Stimulated activated CD4-positive, alpha-beta T cell treated with anti-CD3 and anti-CD28 coated beads, Interleukin-1b, Interleukin-23, amount 100 ng/mL, for 48 hours (primary cell): ENCODE measurements at places on chromosomes 12 and 14.

DNA sequence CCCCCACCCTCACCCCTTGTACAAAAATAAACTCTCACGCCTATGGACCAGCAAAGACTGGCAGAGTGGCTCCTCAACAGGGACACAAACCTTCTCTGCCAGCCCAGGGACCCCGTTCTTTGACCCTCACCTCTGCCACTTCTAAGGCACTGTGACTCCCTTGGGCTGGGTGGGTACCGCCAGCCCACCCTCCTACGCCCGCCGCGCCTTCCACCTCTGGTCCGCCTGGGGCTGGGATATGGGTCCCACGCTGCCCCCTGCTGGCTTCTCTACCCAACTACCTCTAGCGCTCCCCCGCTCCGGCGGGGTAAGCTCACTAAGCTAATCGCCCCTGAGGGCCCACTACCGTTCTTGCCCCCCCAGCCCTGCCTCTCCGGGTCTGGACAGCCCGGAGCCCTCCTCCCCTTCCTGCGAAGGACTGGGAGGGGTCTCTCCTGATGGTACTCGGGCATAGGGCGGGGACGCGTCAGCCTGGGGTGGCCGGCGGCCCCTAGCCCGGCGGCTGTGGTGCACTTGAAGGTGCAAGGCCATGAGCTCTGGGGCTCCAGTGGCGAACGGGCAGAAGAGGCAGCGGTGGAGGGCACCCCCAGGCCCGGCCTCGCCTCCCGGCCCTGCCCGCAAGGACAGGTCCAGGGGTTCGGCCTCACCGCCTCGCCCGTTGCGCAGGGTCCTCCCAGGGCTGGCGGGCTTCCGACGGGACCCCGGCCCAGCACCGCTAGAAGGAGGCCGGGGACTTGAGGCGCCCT, 8.1 kb downstream of the ZNF219 start:
- no peak for DNase-seq

- no peak for DNase-seq
These were observed 75.8 kb downstream of the KCNK10 start for GRCh38 chr14:88247228-88247627.

DNA sequence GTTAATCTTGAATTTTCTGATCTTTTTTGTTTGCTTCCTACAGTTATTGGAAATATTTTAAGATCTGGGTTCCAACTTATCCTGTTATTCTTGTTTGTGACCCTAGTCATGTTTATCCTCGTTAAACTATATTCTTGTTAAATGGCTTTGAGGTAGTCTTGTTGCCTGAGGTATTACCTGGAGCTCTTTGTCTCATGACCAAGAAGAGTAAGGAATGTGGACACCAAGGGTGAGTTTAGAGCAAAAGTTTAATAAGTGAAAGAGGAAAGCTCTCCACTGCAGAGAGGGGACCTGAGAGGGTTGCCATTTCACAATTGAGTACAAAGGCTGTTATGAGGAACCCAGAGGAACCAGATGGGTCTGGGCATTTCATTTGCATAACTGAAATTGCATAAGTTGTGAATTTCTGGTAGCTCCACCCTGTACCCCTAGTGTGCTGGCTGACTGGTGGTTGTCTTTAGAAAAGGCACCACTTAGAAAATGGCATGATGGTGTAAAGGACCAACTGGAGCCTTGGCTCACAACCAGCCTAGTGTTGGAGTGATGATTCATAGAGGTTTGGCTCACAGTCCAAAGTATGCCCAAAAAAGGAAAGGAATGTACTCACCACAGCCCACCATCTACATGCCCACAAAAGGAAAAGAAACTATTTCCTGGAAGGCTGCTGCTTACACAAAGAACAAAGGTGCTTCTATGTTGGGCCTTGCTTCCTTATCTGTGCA, 36.7 kb upstream of the RESF1 start:
- no peak for DNase-seq

DNA sequence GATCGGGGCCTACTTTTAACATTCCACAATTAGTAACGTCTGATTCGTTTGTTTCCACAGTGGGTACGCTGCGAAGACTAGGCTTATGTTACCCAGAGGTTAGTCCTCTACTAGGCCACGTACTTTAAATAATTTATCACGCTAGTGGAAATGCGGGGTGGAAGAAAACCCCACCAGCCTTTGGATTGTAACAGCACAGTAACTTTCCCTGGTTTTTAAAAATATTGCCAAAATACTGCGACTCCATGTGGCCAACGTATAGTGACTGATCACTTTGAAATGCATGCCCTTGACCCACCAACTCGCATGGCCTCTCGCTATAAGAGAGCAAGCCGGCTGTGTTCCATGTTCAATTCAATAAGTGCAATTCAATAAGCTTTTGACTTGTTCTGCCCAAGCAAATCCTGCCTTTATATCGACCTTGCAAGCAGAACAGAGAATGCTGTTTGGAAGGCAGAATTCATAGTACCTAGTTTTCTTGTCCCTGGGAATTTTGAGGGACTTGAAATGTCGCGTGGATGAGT, 882 bp upstream of the GTF2A1 start:
- DNase-seq, result no peak

GRCh38 chr14:57822081-57822480, 43.8 kb downstream of the SLC35F4 start:
- DNase-seq, result no peak

- DNase-seq, result no peak
These were observed 87.3 kb upstream of the LRIG3 start for GRCh38 chr12:59007620-59008019.

- DNase-seq, result peak; percentile 29
These were observed at the start of gene RNU6-7 for GRCh38 chr14:32201816-32202490. RNU6-7 (plus strand) TSS chr14:32202045.

- no peak for DNase-seq
These were observed 4.6 kb downstream of the SERPINA1 start for GRCh38 chr14:94383777-94384176.

GRCh38 chr12:111454716-111455447, 49.2 kb downstream of the SH2B3 start:
- no peak for DNase-seq

DNA sequence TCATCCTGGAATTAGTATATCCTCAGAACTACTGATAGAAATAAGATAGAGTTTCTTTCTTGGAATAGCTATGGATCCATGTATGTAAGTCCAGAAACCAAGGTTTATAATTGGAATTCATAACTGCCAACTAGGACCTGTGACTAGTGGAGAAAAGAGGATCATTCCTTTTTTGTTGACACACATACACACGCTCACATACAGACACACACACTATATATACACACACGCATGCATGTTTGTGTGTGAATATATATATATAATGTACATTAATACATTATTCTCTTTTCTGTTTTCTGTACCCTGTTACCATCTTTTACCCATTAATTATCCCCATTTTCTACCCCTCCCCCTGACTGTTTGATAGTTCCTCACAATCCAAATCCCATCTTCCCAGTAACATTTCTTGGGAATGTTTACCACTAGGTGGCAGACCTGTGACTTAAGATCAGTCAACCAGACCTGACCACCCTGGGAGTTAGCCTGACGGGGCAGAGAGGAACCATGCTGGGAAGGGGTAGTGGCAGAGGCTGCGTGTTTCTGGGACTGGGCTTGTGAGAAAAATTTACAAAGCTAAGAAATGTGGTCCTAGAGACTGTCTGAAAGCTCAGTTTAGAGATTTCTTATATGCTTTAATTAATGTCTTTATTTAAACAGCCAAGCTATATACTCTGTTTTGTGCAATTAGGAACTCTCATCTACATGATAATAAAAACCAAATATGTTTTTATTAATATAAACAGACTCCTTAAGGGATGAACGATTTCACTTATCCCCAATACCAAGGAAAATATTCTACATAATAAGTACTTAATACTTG, 308.0 kb downstream of the PPFIA2 start:
- DNase-seq, result no peak

- peak; percentile 86 for DNase-seq
These were observed 42.9 kb downstream of the WNK1 start for GRCh38 chr12:795305-795704.

DNA sequence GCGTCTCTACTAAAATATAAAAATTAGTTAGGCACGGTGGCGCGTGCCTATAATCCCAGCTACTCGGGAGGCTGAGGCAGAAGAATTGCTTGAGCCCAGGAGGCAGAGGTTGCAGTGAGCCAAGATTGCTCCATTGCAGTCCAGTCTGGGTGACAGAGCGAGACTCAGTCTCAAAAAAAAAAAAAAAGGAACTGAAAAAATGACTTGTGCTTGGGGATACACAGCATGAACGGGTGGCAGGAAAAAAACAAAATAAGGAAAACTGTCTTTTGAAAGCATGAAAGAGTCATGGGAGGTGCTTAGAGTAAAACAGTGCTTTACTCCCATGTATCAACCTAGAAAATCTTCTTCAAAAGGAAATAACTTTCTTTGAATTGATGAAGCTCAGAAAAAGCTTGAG, 80.8 kb downstream of the TMTC1 start:
- no peak for DNase-seq

DNA sequence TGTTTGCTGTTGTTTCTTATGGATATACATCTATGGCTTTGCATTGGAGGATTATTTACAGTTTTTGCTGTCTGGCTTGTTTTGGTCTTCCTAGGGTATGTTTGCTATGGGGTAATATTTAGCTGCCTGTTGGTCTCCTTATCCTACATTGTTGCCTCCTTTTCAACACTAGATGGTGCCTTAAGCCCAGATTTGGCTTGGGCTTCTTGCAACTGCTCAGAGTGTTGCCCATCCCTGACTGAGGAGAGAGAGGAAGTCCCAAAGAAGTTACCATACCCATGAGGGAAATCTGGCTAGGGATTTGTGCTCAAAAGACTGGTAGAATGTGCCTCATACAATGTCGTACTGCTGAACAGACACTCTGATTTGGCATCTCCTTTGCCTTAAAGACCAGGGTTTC, 94.6 kb upstream of the MUCL1 start:
- DNase-seq, result no peak

- no peak for DNase-seq
These were observed 25.4 kb downstream of the PLXNC1 start for GRCh38 chr12:94173660-94174265.

DNA sequence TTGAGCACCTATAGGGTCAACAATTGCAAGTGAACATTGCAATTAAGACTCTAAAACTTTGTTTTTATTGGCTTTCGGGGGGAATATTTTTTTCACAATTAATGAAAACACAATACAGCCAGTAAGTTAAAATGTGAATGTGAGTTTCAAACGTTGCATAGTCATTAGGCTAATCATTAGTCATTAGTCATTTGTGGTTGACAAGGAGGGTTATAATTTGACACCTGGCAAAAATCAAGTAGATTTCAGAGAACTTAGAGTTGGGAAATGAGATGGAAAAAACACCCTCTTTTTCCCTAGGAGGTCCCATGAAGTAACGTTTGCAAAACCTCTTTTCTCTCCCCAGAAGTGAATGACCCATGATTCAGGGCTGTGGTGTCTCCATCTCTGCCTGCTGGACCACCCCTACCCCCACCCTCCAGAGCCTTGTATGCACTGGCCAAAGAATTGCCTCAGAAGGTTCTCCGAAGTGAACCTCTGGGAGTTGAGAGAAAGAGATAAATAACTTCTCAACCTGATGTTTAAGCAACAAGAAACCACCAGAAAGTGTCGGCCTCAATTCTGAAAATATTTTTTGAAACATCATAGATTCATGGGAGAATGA, 196.3 kb downstream of the PAX9 start:
- DNase-seq, result no peak

DNA sequence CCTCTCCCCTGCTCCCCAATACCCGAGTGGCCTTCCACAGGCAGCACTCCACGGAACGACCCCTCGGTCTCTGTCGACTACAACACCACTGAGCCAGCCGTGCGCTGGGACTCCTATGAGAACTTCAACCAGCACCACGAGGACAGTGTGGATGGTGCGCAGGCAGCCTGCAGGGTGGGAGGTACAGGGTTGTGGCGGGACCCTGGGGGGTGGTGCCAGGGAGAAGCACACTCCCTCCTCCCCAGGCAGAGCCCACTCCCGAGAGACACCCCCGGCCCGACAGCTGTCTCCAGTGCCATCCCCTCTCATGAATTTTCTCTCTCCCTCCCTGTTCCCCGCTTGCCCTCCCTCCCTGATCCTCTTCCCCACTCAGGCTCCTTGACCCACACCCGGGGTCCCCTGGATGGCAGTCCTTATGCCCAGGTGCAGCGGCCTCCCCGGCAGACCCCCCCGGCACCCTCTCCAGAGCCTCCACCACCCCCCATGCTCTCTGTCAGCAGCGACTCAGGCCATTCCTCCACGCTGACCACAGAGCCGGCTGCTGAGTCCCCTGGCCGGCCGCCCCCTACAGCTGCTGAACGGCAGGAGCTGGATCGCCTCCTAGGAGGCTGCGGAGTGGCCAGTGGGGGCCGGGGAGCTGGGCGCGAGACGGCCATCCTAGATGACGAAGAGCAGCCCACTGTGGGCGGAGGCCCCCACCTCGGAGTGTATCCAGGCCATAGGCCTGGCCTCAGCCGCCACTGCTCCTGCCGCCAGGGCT, 9.0 kb downstream of the TNS2 start:
- no peak for DNase-seq

DNA sequence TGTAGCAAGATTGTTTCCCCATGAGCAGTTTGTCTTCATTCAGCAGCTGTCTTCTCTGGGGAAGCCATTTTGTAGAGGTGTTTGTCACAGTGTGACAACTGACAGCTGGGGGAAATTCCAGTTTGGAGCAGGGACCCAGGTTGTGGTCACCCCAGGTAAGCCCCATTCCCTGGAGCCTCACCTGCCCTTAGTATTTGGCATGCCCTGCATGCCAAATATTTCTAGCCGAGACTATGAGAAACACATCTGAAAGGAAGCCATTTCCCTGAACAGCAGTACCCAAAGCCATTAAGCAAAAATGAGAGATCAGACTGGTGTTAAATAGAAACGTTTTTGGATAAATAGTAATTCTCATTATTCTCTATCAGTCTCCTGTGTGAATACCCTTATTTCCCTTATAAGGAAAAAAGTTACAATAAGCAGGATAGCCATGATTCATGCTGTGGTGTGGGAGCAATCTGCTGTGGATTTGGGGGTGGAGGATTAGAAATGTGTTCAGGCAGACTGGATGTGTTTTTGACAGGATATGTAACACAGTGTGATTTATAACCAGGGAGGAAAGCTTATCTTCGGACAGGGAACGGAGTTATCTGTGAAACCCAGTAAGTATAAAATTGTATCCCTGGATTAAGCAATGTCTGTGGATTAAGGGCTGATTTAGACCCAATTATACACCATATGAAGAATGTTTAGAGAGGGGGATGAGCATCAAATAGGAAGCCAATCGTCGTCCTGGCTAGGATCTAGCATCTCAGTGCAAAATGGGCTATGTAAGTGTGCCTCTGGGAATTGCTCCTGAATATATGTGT, 68.9 kb downstream of the DAD1 start:
- DNase-seq, result no peak

DNA sequence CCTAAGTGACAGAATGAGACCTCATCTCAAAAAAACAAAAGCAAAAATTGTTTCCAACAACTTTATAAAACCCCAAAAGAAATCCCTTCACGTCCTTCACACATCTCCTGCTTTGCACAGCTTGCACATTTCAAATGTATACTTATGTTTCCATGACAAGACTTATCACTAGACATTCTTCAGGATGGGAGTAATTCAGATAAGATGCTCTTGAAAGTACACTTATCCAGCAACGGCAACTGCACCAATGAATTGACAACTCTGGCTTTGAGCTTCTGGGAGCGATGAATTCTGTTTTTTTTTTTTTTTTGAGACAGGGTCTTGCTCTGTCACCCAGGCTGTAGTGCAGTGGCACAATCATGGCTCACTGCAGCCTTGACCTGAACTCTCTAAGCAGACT, 30.8 kb upstream of the AKAP5 start:
- no peak for DNase-seq
